Sigmoid colon (tissue), 7 donors: ENCODE measurements at places on chromosomes 3 and 15. TPM values are rescaled to one million over a fixed set of nuclear protein-coding genes. Genes with fewer than 3 reads are reported as not detected.

GRCh38 chr3:9109568-9109914, 139.9 kb downstream of the SRGAP3 start:
- no peak for DNase-seq

GRCh38 chr3:115503394-115503793, 119.9 kb upstream of the GAP43 start:
- no peak for DNase-seq

DNA sequence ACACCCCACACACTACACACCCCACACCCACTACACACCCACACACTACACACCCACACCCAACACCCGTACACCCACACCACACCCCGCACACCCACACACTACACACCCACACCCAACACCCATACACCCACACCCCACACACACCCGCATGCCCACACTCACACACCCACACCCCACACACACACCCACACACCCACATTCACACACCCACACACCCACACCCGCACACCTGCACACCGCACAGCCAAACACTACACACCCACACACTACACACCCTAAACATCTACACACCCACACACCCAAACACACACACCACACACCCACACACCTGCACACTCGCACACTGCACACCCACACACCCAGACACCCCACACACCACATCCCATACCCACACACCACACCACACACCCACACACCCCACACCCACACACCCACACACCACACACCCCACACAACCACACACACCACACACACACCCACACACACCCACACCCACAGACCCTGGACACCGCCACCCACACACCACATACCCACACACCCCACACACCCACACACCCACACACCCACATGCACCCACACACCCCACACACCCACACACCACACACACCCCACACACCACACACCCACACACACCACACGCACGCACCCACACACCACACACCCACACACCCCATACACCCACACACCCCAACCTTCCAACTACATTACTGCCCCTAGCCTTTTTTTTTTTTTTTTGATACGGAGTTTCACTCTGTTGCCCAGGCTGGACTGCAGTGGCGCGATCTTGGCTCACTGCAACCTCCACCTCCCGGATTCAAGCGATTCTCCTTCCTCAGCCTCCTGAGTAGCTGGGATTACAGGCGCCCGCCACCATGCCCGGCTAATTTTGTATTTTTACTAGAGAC, 16.9 kb downstream of the CEP19 start:
- no peak for DNase-seq

DNA sequence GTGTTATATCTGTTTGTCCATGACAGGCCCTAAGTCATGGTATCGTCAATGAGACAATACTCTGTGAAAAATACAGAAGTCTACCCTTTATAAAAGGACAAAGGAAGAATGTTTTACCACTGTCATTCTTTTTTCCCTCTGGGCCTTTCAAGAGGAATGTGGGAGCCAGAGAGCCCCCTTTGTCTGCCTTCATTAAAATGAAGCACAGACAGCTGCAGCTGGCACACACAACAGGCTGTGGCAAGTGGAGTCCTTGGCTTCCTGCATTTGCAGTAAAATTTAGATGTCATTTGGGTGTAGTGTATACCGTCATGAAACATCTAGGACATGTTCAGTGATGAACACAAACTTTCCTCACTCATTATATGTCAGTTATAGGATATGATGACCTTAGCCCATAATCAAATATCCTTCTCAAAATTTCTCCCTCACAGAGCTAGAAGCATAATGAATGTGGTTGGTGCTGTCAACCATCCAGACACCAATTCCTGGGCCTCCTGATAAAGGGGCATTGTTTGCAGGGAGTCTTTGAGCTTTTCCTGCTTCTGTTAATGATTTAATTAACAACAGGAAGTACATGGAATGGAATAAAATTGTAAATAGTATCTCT, 76.4 kb downstream of the DHX36 start:
- no peak for DNase-seq

DNA sequence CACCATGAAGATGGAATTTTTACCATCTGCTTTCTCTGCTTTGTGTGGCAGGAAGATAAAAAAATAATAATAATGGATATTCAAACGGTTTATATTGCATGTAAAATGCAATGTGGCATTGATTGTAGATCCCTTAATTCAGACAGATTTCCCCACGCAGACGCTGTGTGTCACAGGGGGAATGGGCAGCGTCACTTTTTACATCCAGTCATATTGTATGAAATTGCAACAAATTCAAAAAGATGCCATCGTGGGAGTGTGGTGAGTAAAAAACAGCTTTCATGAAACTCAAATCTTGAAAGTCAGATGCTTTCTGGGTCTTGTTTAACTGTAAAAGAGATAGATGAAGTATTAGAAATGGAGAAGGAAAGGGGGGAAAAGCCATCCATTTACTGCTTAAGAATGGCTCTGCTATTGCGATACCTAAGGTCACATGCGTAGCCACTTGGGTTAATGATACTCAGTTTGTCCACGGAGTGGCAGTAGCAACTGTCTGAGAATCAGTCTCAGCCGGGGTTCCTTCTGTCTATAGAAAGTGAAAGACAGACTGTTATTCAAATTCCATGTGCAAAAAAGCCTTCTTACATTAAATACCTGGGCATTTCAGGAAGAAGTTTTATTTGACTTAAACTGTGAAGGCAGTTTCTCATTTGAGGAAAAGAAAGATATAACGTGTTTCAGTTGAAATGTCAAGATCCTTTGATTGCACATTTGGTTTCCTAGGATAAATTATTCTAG, 28.5 kb downstream of the BTD start:
- peak; percentile 85 for DNase-seq

DNA sequence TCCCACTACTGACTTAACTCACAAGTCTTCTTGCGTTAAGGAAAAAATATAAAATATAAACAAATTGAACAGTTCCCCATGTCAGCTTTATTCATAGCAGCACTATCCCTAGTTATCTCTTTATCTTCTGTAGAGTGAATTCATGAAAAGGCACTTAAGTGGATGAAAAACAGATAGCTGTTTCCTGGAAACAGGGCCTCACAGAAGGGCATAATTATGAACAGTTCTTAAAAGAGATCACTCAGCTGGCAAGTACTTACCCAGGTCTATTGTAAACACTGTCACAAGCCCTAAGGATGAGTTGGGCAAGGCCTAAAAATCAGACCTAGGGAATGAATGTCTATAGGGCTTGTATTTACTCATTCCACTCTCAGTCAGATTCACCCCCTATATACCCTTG, 10.7 kb downstream of the MB21D2 start:
- DNase-seq = no peak

- DNase-seq = no peak
These were observed 186.6 kb downstream of the TIGIT start for GRCh38 chr3:114480442-114480841.

GRCh38 chr15:31160297-31160696, 58.8 kb upstream of the TRPM1 start:
- DNase-seq = no peak

GRCh38 chr3:129318921-129319320, 40.3 kb downstream of the HMCES start:
- no peak for DNase-seq

DNA sequence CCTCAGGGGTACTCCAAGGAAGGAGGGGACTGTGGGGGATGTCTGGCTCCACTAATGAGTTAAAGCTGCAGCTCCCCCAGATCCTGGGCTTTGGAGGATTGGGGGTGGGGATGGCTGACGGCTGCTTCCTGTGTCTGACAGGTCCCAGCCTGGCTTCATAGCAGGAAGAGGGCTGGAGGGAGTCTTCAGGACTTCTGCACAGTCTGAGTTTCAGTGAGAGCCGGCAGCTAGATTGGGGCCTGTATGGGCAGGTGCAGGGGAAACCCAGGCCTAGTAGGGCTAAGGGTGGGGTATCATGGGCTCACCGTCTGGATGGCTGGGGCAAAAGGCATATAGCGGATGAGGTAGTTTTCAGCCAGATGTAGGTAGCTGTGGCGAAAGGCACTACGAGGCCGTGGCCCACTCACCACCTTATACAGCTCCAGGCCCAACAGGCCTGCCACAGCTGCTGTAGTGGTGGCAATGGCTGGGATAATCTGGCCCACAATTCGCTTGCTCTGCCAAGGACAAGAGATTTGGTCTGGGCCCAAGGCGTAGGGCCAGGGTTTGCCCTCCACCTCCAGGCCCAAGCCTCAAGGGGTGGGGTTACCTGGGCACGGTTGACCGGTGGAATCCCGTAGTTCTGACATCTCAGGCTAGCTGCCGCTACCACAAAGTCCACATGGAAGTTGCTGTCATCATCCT, 4.5 kb downstream of the INKA1 start:
- no peak for DNase-seq

DNA sequence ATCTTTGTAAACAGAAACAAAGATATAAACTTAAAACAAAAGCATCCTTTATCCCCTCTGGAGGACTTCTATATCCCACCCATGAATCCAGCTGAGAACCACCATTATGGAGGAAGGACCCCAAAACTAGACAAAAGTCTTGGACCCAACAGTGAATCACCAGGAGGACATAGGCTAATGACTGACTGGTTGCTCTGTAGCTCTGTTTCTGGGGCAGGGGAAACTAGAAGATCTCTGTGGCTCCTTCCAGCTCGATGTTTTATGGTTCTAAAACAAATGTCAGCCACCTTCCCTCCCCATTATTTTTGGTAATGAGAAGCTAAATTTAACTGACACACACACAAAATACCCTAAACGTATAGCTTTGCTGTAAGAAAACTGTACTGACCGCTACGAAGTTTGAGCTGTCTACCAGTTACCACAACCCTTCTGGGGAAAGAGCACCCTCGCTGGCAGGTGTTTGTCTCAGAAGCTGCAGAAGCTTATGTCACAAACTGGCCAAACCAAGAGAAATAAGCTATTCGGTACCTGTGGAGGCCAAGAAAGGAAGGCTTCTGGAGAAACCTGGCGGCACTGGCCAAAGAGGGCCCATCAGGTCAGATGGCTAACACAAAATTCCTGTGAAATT, 36.4 kb downstream of the MB21D2 start:
- DNase-seq = no peak

GRCh38 chr3:53688989-53689388, 157.2 kb downstream of the CHDH start:
- no peak for DNase-seq

- no peak for DNase-seq
These were observed 117.2 kb upstream of the LRRC3B start for GRCh38 chr3:26505399-26505798.

DNA sequence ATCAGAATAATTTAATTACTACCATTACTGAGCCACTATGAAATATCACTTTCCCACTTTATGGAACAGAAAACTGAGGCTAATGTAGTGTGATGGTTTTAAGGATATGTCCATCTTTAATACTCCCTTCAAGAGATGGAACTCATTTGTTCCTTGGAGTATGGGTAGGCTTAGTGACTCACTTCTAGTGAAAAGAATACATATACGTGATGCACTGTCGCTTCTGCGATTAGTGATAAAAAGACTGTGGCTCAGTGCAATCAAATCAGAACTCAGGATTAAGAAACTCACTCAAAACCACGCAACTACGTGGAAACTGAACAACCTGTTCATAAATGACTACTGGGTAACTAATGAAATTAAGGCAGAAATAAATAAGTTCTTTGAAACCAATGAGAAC, 216.6 kb downstream of the SUCLG2 start:
- DNase-seq = no peak

GRCh38 chr15:99006146-99006545, 1.4 kb downstream of the PGPEP1L start:
- DNase-seq = peak; percentile 15

- DNase-seq = no peak
These were observed 57.2 kb upstream of the UBE2E1 start for GRCh38 chr3:23748398-23749110.

DNA sequence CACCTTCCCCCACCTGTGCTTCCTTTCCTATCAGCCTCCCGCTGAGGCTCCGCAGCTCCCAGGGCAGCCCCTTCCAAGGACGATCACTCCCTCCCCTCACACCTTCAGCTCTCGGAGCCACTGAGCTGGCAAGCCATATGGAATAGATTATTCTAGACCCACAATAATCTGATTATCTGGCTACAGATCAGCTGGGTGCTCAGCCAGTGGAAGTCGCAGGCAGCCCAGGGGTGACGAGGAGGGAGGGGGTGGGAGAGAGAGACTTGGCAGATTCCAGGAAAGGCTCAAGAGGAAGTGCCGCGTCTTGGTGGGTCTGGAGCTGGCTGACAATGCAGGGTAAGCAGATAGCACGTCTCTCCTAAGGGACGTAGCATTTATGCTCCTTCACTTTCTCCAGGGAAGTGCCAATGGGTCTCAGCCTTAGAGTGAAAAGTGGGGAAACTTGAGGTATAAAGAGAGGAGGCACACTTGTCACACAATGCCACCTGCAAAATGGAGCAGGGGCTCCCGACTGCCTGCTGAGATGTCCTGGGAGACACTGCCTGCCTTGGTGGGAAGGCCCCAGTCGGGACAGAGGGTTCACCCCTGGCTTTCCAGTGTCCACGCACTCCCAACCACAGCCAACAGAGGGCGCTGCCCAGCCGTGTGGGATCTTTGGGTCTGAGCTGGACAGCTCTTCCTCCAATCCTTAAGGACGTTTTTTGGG, 9.4 kb upstream of the MESP1 start:
- DNase-seq = peak; percentile 83

- no peak for DNase-seq
These were observed 6.8 kb downstream of the CD96 start for GRCh38 chr3:111548756-111549155.

GRCh38 chr3:44555723-44556122, 730 bp downstream of the ZKSCAN7 start:
- DNase-seq = no peak

DNA sequence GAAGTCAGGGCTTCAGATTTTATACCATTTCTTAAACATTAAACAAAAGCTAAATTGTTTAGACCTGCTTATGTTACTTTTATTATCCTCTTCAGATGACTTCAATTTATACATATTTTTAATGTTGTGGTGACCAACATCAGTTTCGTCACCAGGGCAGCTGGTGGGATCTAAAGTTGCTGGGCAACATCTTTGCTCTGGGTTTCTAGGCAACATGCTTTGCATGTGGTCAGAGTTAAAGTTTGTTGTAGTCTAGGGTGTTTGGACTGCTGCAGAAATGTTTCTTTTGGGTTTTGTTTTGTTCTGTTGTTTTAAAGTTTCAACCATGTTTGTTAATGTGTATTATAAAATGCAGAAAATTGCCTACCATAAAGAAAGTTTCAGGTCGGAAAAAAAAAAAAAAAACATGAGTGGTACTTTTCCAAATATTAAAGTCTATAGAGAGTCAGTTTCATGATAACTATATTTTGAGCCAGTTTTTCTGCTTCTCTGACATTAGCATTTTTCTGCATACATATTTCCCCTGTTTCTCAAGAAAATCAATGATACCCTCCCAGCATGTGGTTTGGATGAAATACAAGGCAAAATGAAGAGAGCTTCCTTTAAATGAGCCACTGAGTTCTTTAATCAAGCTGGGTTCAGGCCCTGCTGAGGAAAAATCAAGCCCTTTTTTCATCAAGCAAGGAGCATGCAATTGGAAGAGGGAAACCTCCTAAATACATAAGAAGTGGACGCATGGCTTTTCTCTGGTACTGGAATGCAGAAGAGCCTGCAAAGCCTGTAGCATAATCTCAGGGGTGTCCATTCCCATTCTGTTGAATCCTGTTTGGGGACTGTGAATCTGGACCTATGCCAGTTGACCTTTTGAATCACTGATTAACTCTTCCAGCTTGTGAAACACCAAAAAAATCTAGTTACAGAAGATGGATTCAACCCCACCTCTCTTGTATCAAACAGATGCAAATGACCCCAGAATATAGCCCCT, 35.0 kb upstream of the VGLL3 start:
- DNase-seq = no peak

The SETMAR gene
- 8.8 TPM for polyA plus RNA-seq

The RAD51 gene
- polyA plus RNA-seq = 9.8 TPM

The MAP1A gene
- polyA plus RNA-seq = 4.8 TPM

The SLC12A1 gene
- 0.03 TPM for polyA plus RNA-seq

The TGM4 gene
- polyA plus RNA-seq = not detected

The DLL4 gene
- 3.6 TPM for polyA plus RNA-seq

The C3orf20 gene
- 0.03 TPM for polyA plus RNA-seq

The RLBP1 gene
- not detected for polyA plus RNA-seq

The C3orf22 gene
- not detected for polyA plus RNA-seq
